ENCODE measurements at places on chromosomes 1 and 21. TPM values are rescaled to one million over a fixed set of nuclear protein-coding genes. Genes with fewer than 3 reads are reported as not detected.

DNA sequence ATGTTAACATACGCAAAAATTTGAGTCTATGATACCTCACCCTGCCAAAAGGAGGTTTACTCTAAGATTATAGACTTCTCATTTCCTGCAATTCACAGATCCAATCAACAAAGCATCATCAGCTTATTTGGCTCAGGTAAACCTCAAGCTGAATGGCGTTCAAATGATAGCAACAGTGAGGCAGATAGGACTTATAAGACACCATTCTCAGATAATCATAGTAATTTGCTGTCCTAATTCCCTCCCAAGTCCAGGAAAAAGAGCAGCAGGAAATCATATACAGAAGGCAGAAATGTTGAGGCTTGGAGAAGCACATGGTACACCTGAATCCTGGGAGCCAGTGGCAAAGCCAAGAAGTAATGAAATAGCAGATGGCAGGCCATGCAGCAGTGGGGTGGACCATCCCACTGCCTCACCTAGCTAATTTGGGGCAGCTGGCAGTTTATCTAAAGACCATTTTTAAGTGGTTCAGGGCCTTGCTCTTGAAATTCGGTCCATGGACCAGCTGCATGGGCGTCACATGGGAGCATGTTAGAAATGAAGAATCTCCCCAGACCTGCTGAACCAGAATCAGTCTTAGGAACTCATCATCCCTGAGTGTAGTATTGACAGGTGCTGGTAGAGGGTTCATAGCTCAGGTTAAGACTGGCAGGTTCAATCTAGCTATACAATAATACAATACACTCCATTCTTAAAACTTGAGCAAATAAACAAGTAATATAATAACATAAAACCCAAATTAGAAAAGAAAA lies 57.7 kb downstream of the ASTN1 start:
- no peak for DNase-seq
- no peak overlapping the region for H3K27ac ChIP-seq
- no peak overlapping the region for H3K4me3 ChIP-seq
- H3K4me1 ChIP-seq, result no peaks in the 10 kb centered on the region

The GNG4 gene
- total RNA-seq, result 1.5 TPM

The C1QA gene
- total RNA-seq, result 184 TPM

The DNALI1 gene
- 11.8 TPM for total RNA-seq

- H3K36me3 ChIP-seq, result no peaks in the 10 kb centered on the region
- peaks cover 10% of the 10 kb centered on the region for H3K4me1 ChIP-seq
- peak overlapping the region; percentile 1 for H3K27ac ChIP-seq
- no peaks in the 10 kb centered on the region for H3K27me3 ChIP-seq
- H3K4me3 ChIP-seq, result no peak overlapping the region
Measured at GRCh38 chr1:114310695-114311271, 157.1 kb upstream of the SYT6 start.

DNA sequence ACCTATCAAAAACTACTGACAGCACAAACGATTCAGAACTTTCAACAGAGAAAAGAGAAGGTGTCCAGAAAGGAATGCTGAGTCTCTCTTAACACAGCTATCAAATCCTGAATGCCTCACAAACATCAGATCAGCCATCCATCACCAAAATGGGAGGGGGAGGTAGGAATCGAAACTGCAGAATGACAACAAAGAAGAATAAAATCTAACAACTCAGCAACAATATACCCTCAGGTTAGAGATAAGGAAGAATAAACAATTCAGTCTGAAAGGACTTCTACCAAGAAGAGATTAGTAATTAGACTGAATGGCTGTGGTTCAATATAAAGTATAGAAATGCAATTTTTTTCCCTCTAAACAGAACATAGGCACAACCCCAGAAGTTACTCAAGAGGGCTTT lies 94.4 kb downstream of the RERE start:
- H3K27me3 ChIP-seq, result no peaks in the 10 kb centered on the region
- H3K4me3 ChIP-seq, result no peak overlapping the region
- H3K27ac ChIP-seq, result peak overlapping the region; percentile 40
- H3K36me3 ChIP-seq, result no peaks in the 10 kb centered on the region
- peaks cover 60% of the 10 kb centered on the region for H3K4me1 ChIP-seq
- DNase-seq, result no peak

The ACAP3 gene
- 63.2 TPM for total RNA-seq

GRCh38 chr1:58304346-58304975 lies 242.1 kb downstream of the OMA1 start:
- H3K27me3 ChIP-seq, result no peaks in the 10 kb centered on the region
- H3K4me1 ChIP-seq, result no peaks in the 10 kb centered on the region
- no peak overlapping the region for H3K4me3 ChIP-seq
- H3K27ac ChIP-seq, result no peak overlapping the region

All from esophagus muscularis mucosa (tissue), 4 donors.